Naive B cell (primary cell): ENCODE measurements at places on chromosomes 1 and 21.

DNA sequence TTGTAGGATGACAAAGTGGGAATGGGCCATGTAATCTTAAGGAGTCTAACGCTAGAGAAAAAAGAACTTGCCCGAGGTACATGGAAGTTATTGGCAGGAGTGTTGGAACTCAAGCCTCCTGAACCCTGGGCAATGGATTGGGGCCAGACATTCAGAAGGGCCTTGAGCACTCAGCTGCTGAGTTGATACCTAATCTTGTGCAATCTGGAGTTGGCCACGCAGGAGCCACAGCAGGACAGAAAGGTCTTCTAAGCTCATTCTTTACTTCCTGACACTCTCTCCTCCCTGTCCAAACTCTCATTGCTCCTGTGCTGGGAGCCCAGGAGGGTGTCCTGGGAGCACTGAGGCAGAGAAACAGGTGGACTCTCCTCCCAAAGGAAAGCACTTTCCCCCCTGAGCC, 25.1 kb upstream of the CSF1 start:
- no peak for DNase-seq

DNA sequence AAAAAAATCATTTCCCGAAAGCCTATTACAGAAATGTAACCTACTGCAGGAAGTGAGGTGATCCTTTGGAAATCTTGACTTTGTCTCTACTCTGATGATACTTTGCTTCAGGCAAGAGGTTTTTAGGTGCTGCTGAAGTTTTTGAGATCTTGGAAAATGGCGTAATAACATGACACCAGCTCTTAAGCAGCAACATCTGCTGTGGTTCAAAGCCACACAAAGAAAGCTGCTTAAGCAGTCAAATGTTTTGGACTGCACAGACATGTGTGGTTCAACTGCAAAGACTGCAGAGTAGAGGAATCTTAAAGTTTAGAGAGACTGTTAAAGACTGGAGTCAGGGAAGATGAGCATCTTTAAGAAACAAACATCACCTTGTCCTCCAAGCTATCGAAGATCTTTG, 139.0 kb downstream of the RASAL2 start:
- no peak for DNase-seq

DNA sequence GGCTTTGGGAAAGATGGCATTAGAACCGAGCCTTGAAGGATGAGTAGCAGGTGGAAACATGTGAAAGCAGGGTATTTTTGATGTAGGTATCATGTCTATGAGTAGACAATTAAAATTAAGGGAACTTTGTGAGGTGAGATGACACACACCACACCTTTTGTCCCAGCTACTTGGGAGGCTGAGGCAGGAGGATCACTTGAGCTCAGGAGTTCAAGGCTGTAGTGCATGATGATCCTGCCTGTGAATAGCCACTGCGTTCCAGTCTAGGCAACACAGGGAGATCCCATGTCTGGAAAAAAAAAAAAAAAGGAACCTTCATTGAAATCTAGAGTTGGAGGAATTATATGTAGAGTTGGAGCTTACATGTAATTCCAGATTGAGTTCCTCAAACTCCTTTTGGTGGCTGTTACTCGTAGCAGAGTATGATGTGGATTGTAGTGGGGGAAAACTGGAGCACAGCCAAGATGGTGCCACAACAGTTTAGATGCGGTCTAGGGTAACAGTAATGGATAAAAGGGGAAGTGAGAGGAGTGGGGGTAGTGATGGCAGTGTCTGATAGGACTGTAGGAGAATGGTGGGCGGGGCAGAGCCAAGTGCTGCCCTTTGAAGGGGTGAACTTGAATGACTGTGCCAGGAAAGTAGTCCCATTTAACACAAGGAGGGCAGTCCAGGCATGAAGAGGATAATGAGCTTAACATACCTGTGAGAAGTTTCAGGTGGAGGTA, 17.4 kb downstream of the AK4 start:
- DNase-seq = no peak

- no peak for DNase-seq
Observed at GRCh38 chr1:76868916-76869315, 1.6 kb downstream of the ST6GALNAC5 start.
